Hindlimb muscle (tissue), 1 donor: ENCODE measurements at places on chromosomes 7 and 10.
A peak's percentile ranks its signal among the peaks of the same experiment; 100 is the strongest.

DNA sequence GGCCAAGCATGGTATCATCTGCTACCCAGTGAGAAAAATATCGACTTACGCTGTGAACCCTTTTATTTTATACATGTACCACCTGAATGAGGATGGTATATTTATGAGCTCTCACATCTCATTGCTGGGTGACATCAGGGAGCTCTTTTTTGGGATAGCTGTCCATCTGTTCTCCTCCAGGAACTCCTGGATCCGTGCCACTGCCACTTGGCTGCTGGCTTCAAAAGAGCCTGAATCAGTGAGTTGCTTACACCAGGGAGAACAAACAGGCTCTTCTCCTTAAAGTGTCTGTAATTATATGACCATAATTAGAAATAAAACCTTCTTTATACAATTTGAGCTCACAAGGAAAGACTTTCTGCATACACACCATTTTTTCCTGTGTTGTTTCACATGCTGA, 106.2 kb downstream of the KAT6B start:
- no peak for DNase-seq

DNA sequence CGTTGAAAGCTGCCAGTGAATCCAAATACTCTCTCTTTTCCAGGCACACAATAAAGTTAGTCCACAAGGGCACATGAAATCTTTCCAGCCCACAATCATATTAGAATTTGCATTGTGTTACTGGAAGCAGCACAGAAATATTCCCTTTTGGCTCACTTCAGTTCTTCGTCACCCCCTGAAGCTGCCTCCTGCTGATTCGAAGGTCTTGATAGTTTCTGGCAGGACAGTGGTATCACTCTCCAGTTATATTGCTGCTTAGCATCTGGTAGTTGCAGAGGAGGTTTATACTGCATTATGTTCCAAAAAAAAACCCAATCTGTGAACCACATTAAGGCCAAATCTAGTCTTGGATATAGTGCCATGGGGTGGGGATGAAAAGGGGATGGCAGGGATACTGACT, 253.2 kb downstream of the BICC1 start:
- DNase-seq: no peak

DNA sequence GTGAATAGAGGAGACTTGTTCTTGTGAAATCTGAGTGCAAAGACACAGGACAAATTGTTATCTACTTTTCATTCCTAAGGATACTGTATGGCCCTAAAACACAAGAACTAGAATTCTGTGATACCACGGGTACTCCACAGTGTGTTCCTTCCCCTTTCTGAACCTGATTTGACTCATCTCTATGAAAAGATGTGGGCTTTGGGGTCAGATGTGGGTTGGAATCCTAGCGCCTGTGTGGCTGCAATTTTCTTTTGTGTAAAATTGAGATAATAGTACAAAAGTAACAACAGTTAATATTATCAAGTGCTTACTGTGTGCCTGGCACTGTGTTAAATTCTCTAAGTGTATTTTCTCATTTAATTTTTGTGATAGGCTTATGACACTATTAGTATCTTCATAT, 8.1 kb downstream of the SRGN start:
- DNase-seq: no peak

DNA sequence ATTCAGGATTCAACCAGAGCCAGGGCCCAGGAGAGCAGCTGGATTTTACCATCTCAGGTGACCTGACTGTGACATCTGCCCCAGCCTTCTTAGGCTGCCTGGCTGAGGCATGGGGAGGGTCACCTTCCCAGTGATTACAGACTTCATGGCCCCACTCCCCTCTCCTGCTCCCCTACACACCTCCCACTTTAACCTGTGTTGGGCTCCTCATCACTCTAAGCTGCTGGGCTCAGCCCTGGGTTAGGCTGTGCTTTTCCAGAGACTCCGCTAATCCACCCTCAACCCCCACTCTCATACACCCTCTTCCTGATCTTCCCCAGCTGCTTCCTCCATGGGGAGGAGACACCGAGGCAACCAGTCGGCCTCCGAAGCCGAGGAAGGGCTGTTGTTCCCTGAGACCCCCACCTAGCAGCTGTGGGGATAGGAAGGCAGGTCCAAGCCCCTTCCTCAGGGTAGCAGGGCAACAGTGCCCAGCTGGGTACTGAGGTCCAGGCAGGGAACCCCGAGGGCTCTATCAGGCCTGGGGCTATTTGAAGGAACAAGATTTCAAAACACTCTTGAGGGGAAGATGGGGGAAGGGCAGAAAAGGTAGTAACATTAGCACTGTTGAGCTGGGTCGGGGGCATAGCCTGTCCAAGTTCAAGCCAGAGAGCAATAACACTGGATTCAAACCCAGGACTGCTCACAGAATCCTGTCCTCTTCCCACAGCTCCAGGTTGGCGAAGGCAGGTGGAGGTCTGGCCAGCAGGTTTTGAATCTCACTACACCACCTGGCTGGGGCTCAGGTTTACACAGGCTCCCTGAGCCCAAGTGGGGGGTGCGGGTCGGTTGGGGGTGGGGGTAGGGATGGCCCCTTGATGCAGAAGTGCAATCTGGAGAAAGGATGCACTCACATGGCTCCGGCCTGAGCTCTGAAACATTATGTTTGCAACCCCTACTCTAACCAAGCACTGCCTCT, 1.8 kb downstream of the IMPDH1 start:
- no peak for DNase-seq

DNA sequence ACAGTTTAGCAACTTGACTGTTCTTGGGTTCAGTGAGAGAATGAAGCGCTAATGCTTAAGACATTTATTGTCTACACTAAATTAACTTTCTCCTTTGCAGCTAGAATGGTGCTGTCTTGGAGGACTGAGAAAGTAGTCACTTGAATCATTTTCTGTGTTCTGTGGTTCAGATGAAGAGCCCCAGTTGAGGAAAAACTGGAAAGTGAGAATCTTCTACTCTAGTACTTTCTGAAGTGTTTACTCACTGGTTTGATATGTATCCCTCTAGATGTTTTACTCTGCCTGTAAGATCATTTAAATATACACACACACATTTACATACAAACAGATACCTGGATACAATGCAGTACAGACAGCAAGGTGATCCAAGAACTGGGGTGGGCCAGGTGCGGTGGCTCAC, 308.1 kb downstream of the CAMK1D start:
- no peak for DNase-seq

GRCh38 chr10:42640610-42641229, 2.4 kb upstream of the ZNF33B start:
- DNase-seq: no peak

DNA sequence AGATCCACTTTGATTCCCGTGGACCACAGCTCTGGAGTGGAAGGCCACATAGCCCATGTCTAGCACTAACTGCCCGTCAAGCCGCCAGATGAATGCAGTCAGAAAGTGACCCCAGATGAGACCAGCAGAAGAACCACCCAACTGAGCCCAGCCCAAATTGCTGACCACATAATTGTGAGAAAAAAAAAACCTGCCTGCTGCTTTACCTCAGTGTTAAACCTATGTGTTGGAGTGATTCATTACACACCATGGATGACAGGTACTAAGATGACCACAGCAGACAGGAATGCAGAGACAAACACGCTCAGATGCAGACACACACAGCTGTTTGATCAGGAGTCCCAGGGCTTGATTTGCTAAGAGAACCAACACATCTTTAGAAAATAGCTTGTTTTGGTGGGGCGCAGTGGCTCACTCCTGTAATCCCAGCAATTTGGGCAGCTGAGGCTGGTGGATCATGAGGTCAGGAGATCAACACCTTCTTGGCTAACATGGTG, 168.1 kb upstream of the PPP2R2D start:
- no peak for DNase-seq

DNA sequence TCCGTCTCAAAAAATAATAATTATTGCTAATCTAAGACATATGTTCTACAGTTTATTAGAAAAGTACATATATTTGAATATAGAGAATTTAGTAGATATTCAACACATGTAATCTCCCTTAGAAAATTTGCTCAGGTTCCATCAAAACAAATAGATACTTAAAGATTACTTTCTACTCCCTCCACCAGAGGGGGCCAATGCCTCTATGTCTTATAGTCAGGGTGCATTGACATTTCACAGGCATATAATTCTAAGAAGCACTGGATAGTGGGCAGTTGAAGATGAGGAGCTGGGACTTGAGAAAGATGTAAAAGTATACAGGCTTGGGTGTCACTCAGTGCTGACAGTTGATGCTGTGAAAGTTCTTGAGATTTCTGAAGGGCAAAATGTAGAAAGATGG, 301.6 kb upstream of the HPS1 start:
- no peak for DNase-seq

DNA sequence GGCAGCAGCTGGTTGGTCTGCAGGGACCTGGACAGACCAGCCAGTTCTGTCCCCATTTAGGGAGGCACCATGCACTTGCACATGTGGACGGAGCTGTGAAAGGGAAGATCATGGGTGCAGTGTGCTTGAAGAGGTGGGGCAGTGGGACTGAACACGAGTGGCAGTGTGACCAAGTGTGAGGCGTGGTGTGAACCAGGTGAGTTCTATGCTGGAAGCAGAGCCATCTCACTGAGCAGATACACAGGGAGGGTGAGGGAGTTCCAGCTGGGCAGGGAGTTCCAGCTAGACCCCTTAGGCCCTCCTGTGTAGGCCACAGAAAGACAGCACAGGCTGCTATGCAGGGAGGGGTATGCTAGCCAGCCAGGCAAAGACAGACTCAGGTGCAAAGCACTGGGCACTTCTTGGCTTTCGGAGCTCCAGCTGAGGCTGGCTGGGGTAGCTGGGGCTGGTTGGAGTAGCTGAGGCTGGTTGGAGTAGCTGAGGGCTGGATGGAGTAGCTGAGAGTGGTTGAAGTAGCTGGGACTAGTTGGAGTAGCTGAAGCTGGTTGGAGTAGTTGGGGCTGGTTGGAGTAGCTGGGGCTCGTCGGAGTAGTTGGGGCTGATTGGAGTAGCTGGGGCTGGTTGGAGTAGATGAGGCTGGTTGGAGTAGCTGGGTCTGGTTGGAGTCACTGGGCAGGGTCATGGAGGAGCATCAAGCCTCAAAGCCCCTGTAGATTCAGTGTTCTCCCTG, 90.9 kb downstream of the HIP1 start:
- no peak for DNase-seq

DNA sequence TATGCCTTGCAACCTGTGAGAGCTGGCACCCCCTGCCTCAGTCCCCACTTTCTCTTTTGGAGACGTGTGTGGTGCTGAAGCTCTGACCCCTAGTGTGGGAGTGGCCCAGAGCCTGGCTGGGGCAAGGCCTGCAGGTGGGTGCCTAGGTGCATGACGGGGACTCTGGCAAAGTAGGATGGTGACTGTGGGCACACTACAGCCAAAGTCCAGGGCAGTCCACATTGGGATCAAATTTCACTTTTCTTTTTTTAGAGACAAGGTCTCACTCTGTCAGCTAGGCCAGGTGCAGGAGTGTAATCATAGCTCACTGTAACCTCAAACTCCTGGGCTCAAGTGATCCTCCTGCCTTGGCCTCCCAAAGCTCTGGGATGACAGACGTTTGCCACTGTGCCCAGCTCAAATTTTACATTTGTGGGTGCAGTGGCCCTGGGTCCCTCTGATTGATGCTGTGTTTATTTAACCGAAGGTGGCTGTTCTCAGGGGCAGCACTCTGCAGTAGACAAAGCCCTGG, 52.3 kb downstream of the NEURL1 start:
- no peak for DNase-seq

GRCh38 chr7:27656724-27657123, 6.0 kb downstream of the HIBADH start:
- no peak for DNase-seq

- no peak for DNase-seq
These were observed 931.1 kb downstream of the CNTNAP2 start for GRCh38 chr7:147047696-147048095.

DNA sequence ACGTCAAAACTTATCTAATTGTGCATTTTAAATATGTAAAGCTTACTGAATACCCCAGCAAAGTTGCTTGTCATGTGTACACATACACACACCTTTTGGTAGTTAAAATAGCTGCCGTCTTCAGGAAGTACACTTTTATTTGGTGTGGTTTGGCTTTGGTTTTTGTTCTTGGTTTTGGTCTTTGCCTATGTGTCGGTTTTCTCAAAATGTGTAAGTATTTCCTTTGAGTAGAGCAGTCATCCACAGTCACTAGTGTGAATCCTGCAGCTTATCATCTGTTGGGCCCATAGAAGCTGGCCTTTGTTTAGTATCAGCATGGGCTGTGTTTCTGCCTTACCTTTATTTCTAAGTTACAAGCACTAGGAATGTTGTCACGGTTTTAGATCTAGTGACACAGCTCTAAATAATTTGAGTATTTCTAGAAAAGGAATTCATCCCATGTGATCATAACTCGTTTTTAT, 35.3 kb downstream of the NET1 start:
- peak; percentile 34 for DNase-seq
